ENCODE measurements at places on chromosomes 12 and 14.

- DNase-seq: no peak
These were observed 28.9 kb upstream of the TDRD9 start for GRCh38 chr14:103899316-103899715.

GRCh38 chr12:54377797-54378515, 6.6 kb downstream of the ZNF385A start:
- DNase-seq: no peak

- peak; percentile 30 for DNase-seq
These were observed 292.3 kb downstream of the TMEM121 start for GRCh38 chr14:105818712-105819005.

GRCh38 chr12:110743571-110744093, 941 bp upstream of the PPP1CC start:
- no peak for DNase-seq

- DNase-seq: no peak
These were observed 64.2 kb upstream of the PYGL start for GRCh38 chr14:51008446-51008845.

- DNase-seq: no peak
These were observed 17.7 kb downstream of the EPYC start for GRCh38 chr12:90987101-90987500.

DNA sequence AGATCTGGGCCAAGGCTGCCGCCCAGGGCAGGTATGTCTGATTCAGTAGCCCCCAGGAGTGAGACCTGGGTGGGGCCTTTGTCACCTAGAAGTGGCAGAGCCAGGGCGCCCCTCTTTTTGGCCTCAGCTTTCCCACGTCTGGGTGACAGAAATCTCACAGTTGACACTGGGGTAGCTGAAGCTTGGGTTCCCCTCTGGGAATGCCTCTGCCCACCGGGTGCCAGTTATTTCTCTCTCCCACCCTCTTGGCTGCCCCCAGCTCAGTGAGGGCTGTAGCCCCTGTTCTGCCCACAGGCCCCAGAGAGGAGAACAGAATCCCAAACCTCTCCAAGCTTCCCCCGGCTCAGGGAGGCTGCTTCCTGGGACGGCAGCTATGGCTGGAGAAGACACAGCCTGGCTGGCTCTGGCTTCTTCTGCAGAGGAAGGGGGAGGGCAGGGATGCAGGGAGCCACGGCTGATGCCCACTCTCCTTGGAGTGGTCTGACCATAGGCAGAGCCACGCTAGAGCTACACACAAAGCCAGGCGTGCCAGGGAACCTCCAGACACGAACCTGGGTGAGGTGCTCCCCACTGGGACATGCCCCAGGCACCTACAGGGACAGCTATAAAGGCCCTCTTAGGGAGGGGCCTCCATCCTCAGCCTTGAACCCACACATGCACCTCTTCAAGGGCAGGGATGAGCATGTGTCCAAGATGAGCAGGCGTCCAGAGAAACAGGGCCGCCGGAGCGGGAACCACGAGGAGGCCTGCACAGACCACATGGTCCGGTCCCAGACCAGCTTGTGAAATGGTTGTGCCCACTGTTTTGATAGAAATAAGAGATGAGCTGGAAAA, 51.7 kb downstream of the BEGAIN start:
- DNase-seq: no peak

DNA sequence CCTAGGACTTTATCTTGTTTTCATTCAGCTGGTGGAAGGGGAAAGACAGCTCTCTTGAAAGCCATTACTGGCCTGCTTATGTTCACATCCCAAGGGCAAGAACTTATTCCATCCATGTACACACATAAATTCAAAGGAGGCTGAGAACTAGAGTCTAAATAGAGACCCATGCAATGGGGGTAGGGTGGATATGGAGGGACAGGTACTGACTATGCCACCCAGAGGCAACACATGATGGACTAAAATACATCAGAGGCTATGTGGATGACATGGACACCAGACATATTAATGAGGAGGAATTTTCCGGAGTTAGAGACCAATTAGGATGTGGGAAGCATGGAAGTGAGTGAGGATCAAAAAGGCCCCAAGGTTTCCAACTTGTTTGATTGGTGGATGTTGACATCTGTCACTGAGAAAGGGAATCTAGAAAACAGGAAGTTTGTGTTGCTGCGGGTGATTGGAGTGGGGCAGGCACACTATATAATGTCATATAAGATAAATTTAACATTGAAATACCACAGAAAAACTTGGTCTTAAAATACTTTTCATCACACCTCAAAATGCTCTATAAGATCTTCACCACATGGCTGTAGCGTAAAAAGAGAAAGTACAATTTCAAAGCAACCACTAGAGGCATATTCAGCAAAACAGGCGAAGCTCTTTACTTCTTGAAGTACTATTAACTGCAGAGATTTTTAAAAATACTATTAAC, 130.4 kb downstream of the GRIP1 start:
- no peak for DNase-seq
